ENCODE measurements at places on chromosomes 16 and 17.

- no peak for DNase-seq
Observed at GRCh38 chr17:9292561-9292941, 271.2 kb downstream of the NTN1 start.

GRCh38 chr17:8087075-8087951 lies at the start of gene ALOX12B:
TSS of gene ALOX12B (minus strand) at chr17:8087716. CDS start at chr17:8087442, 274 bp downstream.
- DNase-seq: no peak

DNA sequence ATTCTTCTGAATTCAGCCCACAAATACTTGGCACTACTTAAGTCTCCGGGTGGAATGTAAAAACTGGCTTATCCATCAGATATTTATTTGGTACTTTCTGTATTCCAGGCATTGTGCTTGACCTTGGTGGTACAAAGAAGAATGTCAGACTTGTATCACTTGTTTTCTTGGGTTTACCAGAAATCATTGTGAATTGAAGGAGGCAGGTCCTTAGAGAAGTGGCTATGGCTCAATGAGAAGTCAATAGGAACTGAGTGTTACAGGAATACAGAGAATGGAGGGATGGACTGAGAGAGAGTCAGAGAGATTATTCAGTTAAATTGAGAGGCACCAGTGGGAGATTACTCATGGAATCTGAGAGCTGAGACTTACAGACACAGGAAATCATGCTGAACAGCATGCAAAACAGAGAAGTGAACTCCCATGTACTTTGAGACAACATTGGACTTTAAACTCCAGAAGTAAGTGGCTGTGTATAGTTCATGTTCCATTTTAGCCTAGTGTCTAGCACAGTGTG lies 704.1 kb downstream of the CDH11 start:
- DNase-seq: peak; percentile 34

GRCh38 chr16:48394355-48394703 lies 9.1 kb upstream of the SIAH1 start:
- DNase-seq: no peak

- no peak for DNase-seq
Observed at GRCh38 chr16:17354685-17355084, 116.1 kb downstream of the XYLT1 start.

- DNase-seq: no peak
Observed at GRCh38 chr17:78648293-78648692, 71.1 kb upstream of the DNAH17 start.

DNA sequence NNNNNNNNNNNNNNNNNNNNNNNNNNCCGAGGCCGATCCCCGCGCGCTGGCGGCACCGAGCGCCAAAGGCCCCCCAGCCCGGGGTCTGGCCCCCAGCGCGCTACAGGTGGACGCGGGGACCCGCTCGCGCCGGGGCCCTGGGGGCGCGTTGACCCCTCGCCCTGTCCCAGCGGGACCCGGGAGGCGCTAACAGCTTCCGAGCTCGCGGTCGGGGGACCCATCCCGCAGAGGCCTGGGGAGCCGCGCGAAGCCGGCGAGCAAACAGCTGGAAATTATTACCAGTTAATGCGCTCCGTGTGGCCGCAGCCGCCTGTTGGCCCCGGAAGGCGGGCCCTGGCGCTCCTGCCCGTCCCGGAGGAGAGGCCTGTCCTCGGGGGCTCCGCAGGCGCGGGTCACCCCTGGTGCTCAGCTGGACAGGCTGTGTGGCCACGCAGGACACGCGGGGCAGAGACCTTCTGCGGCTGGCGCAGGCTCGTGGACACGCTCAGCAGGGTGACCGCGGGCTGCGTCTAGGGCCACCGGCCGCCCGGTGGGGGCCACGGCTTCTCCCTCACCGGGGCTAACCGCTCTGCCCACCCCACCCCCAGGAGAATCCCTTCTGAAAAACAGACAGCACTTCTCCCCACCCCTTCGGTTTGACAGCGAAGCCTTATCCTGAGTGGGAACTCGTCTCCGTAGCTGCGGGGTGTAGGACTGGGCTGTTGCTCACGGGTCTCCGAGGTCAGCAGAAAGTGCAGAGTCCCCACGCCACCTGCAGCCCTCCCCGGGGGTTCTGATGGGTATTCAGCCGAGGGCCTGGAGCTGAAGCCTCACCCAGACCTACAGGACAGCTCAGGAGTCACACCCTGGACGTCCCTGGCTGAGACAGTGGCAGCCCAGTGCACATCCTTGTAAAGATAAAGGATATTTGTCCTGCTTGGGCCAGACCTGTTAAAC lies 138.7 kb upstream of the RPH3AL start:
- no peak for DNase-seq

DNA sequence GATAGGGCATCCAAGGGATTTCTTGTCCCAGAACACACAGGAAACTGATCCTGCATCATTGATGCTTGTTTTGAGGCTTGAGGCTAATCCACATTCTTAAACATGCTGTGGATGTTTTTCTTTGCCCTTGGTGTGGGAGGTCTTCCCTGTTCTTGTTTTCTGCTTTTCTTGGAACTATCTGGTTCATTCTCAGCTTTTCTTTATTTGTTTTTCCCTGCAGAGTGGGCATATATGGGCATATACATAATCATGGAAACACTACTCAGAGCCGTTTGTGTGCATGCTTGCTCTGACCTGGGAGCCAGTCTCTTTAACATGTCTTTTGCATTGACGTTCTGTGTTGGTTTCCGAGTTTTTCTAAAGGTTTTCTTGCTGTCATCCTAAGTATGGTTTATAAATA lies 300.0 kb downstream of the SNX29 start:
- DNase-seq: no peak

- DNase-seq: no peak
Observed at GRCh38 chr17:213286-214105, 32.0 kb upstream of the DOC2B start.

DNA sequence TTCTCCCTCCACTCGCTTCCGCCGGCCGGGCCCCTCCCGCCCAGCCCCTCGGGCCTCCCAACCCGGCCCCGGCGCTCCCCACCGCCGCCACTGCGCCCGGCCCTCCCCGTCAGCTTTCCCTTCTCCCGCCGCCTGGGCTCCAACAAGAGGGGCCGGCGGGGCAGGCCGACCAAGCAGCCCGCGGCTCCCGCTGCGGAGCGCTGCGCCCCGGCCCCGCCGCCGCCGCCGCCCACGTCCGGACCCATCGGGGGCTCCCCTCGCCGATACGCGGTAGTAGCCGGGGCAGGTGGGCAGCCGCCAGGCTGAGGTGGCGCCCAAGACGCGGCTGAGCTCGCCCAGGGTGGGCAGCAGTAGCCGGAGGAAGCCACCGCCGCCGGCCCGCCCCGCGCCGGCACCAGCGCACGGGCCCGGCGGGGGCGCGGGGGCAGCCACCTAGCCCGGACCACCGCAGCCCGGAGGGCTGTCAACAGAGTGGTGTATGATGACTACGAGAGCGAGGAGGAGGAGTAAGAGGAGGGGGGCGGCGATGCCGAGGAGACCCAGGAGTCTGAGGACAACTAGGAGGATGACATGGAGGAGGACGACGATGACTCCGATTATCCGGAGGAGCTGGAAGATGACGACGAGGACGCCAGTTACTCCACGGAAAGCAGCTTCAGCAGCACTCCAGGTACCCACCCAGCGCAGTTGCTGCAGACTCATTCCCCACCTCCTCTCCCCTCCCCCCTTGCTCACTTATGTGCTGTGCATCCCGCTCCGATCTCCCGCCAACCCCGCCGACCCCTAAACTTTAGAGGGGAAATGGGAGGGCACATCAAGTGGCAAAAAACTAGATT lies 498 bp downstream of the LRRC37B start:
- DNase-seq: no peak

GRCh38 chr17:51097708-51098446 lies 22.8 kb downstream of the SPAG9 start:
- DNase-seq: no peak

GRCh38 chr16:80844395-80844794 lies 40.0 kb upstream of the CDYL2 start:
- no peak for DNase-seq

GRCh38 chr17:27290916-27291598 lies 2.9 kb upstream of the WSB1 start:
- DNase-seq: no peak

DNA sequence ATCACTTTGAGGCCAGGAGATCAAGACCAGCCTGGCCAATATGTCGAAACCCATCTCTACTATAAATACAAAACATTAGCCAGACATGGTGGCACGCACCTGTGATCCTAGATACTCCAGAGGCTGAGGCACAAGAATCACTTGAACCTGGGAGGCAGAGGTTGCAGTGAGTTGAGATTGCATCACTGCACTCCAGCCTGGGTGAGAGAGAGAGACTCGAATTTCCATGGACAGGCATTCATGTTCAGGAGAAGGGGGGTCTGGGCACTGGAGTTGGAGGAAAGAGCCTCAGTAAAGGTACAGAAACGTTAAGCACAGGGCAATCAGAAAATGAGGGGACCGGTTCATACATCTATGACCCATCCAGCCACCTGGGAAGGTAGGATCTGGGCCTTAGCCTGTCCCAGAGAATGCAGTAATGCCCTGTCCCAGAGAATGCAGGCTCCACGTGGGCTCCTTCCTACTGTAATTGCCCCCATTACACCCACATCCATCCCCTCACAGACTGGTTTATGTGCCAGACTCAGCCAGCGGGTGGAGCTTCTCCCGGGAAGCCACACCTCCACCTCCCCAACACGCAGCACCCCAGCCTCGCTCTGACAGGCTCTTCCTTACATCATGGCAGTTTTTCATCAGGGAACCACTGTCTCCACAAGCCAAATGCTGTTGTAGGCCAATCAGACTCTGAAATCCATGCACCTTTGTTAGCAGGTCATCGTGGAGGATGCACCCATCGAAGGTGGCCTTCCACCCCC lies 21.6 kb upstream of the ARL4D start:
- no peak for DNase-seq

GRCh38 chr17:57554826-57555635 lies 190.1 kb downstream of the CCDC182 start:
- no peak for DNase-seq

Measured in HCEC 1CT (cell line).